Activated naive CD8-positive, alpha-beta T cell treated with anti-CD3 and anti-CD28 coated beads, Interleukin-2, amount 10 ng/mL, durations not matched to agents 7 days and 5 days (primary cell): ENCODE measurements at places on chromosomes 2 and 18.

- no peak for DNase-seq
- H3K36me3 ChIP-seq: peaks cover 20% of the 10 kb centered on the region
- peaks cover 49% of the 10 kb centered on the region for H3K4me1 ChIP-seq
- H3K4me3 ChIP-seq: no peak overlapping the region
- no peak overlapping the region for H3K27ac ChIP-seq
- no peaks in the 10 kb centered on the region for H3K27me3 ChIP-seq
Measured at GRCh38 chr2:24354395-24354794, 5.9 kb downstream of the ITSN2 start.

DNA sequence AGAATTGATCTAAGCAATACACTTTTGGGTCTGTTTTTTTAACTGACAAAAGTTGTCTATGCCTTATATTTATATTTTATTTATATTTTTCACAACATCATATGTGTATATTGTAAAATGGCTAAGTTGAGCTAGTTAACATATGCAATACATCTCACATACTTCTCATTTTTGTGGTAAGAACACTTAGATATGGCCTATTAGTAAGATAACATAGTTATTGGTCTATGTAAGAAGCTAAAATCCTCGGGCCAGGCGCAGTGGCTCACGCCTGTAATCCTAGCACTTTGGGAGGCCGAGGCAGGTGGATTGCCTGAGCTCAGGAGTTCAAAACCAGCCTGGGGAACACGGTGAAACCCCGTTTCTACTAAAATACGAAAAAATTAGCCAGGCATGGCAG lies 275.6 kb upstream of the ID2 start:
- DNase-seq: no peak
- peaks cover 18% of the 10 kb centered on the region for H3K4me1 ChIP-seq
- no peak overlapping the region for H3K4me3 ChIP-seq
- peaks cover 4% of the 10 kb centered on the region for H3K36me3 ChIP-seq
- no peaks in the 10 kb centered on the region for H3K27me3 ChIP-seq

- no peak overlapping the region for H3K4me3 ChIP-seq
- no peaks in the 10 kb centered on the region for H3K36me3 ChIP-seq
- no peaks in the 10 kb centered on the region for H3K4me1 ChIP-seq
Measured at GRCh38 chr2:2174956-2175355, 156.1 kb downstream of the MYT1L start.

GRCh38 chr18:10009321-10010144 lies 95.7 kb downstream of the VAPA start:
- no peak overlapping the region for H3K27ac ChIP-seq
- no peak overlapping the region for H3K4me3 ChIP-seq
- H3K36me3 ChIP-seq: no peaks in the 10 kb centered on the region
- no peaks in the 10 kb centered on the region for H3K4me1 ChIP-seq
- DNase-seq: no peak

DNA sequence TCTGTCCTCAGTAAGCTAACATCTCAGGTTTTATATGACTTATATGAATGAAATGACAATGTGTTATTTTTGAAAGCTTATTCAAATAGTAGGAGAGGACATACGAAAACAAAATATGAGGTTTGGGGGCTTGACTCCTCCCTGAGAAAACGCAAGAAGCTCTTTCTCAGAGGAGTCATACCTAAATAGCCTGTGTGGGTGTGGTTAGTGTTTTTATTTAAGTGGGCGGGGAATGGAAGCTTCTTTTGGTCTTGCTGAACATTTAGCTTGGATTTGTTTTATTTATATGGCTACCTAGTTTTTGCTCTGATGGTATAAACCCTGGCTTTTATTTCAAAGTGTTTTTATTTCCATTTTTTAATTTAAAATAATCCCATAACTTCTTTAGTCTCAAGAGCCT lies 72.1 kb upstream of the DSG1 start:
- H3K4me1 ChIP-seq: no peaks in the 10 kb centered on the region
- H3K27ac ChIP-seq: no peak overlapping the region
- H3K36me3 ChIP-seq: no peaks in the 10 kb centered on the region
- no peak for DNase-seq

DNA sequence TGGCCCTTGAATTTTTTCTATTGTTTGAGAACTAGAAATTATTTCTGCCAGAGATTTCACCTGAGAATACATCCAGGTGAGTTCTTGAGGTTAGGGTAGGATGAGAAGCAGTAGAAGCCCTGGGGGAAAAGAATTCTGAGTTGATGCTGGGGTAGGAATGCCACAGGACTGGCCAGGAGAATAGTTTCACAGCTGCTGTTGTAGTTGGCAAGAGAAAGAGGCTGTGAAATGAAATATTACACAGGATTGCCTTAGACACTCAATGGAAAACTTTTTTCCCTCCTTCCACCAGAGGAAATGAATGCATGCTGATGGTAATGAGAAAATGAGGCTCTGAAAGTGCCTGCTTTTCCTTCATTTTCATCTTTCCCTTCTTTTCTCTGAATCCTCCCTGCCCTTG lies 54.6 kb downstream of the PRKCE start:
- H3K4me1 ChIP-seq: no peaks in the 10 kb centered on the region
- no peaks in the 10 kb centered on the region for H3K27me3 ChIP-seq
- peaks cover 21% of the 10 kb centered on the region for H3K36me3 ChIP-seq
- H3K4me3 ChIP-seq: no peak overlapping the region
- DNase-seq: no peak

DNA sequence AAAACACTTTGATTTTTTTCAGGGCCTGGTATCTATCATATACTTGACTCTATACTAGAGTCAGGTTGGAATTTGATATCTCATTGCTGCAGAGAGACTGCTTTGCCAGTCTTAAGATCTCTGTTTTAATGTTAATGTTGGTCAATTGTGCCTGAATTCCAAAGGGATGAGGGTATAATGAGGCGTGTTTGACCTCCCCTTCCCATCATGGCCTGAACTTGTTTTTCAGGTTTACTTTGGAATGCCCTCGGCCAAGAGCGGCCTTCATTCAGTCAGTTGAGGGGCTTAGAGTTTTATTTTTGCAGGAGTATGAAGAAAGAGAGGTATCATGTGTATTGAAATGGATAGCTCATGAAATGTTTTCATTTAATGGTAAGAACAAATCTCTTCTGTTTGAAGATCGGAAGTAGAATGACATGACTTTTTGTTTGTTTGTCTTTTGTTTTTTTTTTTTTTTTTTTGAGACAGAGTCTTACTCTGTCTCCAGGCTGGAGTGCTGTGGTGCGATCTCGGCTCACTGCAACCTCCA lies 119.0 kb downstream of the KIAA1328 start:
- peaks cover 3% of the 10 kb centered on the region for H3K36me3 ChIP-seq
- H3K27ac ChIP-seq: no peak overlapping the region
- no peaks in the 10 kb centered on the region for H3K27me3 ChIP-seq
- H3K4me1 ChIP-seq: no peaks in the 10 kb centered on the region
- no peak overlapping the region for H3K4me3 ChIP-seq

DNA sequence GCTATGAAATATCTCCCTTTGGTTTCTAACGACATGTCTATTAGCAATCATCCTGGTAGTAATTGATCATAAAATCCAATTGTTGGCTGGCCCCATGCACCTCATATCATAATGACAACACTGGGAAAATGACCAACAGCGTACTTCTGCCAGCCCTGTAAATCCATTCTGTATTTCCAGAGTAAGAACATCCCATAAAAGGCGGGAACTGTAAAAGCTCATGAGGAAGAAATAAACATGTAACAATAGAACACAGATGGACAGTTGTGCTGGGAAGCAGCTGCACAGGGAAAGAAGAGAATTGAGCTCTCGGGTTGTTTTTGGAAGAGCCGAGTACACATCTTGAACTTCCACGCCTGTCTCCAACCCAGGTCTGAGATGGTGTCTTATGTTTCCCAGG lies 218.7 kb downstream of the CMPK2 start:
- H3K36me3 ChIP-seq: no peaks in the 10 kb centered on the region
- DNase-seq: no peak
- no peak overlapping the region for H3K4me3 ChIP-seq
- no peaks in the 10 kb centered on the region for H3K27me3 ChIP-seq
- no peak overlapping the region for H3K27ac ChIP-seq

DNA sequence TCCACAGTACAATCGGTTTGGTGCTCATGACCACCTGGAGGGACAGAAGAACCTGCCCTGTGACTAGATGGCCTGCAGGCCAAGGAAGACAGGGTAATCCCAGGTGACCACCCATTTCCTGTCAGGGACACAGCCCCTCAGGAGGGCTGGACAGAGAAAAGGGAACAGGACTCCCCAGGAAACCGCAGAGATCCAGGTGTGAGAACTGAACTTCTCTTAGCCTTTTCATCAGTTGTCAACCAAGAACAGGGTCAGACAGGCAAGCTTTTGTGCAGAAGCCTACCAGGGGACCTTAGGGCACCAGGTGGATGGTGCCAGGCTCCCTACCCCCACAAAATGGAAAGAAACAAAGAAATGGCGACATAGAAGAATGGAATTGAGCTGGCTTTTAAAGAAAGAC lies 132.3 kb downstream of the HDAC4 start:
- H3K4me1 ChIP-seq: peaks cover 70% of the 10 kb centered on the region
- peak overlapping the region; percentile 28 for H3K27ac ChIP-seq
- H3K4me3 ChIP-seq: peak overlapping the region; percentile 90
- H3K27me3 ChIP-seq: no peaks in the 10 kb centered on the region
- DNase-seq: no peak
- peaks cover 17% of the 10 kb centered on the region for H3K36me3 ChIP-seq

GRCh38 chr18:27057519-27058234 lies 127.4 kb downstream of the CHST9 start:
- no peak overlapping the region for H3K27ac ChIP-seq
- no peak for DNase-seq
- no peaks in the 10 kb centered on the region for H3K36me3 ChIP-seq
- H3K4me1 ChIP-seq: no peaks in the 10 kb centered on the region

- no peak for DNase-seq
- no peaks in the 10 kb centered on the region for H3K36me3 ChIP-seq
- H3K27ac ChIP-seq: no peak overlapping the region
- H3K4me3 ChIP-seq: no peak overlapping the region
- H3K4me1 ChIP-seq: peaks cover 7% of the 10 kb centered on the region
Measured at GRCh38 chr2:53629501-53629900, 138.1 kb upstream of the CHAC2 start.

DNA sequence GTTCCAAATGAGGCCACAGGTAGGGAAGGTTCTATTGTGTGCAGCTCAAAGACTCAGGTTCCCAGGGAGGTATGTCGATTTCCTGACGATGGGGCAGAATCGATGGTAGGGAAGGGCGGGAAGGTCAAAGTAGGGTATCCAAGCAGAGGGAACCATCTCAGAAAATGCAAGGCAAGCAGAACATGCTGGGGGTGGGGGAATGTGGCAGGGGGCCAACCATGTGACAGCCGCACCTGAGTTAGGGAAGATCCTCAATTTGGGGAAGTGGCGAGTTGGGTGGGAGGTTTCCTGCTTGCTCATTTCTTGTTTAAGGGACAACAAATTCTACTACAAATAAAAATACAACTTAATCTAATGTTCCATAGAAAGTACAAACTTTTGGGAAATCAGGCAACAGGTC lies 21.7 kb upstream of the GRP start:
- H3K27me3 ChIP-seq: peaks cover 20% of the 10 kb centered on the region
- H3K27ac ChIP-seq: no peak overlapping the region
- no peak for DNase-seq
- no peak overlapping the region for H3K4me3 ChIP-seq
